NCI-H1048 (cell line): ENCODE measurements at places on chromosomes 2 and 18.

DNA sequence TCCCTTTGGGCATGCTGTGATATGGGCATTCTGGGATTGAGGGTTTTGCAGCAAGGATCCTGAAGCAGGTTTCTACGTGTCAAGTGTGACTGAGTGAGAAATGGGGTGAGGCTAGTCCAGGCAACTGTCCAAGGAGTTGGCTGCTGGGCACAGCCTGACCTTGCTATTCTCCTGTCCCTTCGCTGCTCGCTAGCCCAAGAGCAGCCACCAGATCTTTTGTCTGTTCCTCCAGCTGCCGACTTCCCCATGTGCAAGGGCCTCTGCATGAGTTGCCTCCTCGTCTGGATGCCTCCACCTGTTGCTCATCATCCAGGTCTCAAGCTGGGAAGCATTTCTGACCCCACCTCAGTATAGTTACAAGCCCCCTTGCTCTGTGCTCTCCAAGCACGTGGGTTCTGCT is 71.1 kb downstream of the DYSF start:
- no peak for DNase-seq

- DNase-seq, result no peak
Observed at GRCh38 chr2:12317814-12318426, 398.8 kb upstream of the TRIB2 start.

GRCh38 chr2:134508391-134508790 is 210.4 kb downstream of the TMEM163 start:
- DNase-seq, result no peak

DNA sequence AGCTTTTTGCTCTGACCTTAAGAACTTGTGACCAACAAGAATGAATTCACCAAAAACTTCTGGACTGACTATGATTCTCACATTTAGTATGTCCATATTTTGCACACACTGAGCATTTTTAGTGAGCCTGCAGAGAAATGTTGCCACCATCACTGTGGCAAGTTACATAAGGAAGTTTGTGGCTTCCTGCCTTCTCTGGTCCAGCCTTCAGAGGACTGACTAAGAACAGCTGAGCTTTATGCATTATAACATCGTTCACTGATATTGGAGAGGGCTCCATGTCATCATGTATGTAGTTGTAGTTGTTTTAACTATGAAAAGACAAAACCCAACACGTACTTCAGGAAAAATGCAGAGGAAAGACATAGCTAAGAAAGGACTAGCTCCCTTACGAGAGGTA is 218.0 kb upstream of the CRIM1 start:
- no peak for DNase-seq

GRCh38 chr2:186181625-186182024 is 304.4 kb upstream of the ZC3H15 start:
- DNase-seq, result no peak

DNA sequence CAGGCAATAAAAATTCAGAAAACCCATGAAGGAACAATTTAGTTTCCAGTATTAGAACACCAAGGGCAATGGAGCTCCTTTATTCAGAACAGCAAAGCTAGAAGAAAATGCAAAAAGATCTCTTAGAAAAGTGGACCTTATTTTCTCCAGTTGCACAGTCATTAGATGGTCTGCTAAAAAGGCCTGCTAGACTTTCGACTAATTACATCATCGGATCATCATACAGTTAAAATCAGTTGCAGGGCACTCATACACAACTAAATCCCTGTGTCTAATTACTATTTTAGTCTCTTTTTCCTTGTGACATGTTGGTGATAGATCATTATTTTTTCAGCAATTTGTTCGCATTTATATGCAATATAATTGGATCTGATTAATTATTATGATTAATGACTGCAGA is 425.3 kb downstream of the NR4A2 start:
- no peak for DNase-seq

- DNase-seq, result no peak
Observed at GRCh38 chr2:172168917-172169346, 66.2 kb upstream of the DLX2 start.

DNA sequence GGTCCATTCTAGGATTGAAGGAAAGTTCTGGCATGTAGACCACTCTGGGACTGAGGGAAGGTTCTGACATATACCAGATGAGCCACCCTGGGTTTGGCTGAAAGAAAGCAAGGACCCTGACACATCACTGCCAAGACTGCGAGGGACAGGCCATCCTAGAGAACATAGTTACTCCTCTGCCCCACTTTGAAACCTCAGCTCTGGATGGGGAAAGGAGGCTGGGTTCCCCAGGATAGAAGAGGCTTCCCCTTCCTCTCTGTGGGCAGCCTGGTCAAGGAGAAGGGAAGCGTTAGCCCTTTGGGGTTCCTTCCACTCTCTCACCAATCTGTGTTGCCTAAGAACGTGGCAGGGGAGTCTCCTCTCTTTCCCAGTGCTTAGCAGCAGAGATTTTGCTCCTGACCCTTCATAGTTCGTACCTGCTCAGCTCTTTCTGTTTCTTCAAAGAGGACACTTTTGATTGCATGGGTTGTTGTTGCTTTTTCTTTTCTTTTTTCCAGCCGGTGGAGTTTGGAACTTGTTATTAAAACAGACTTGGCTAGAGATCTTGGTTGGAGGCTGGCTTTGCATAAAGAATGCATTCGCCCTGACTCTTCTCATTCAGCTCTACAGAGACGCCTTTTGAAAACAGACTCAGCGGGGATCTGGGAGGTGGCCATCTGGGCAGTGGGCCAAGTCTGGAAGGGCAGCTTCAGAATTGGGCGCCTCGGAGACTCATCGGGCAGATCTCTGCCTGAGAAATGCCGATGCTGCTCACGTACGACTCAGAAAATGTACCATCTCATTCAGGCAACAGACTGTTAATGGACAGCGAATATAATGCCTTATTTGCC is 166.1 kb downstream of the CLIP4 start:
- DNase-seq, result peak; percentile 28

- DNase-seq, result peak; percentile 12
Observed at GRCh38 chr2:163735685-163736432, at the start of gene FIGN. TSS of gene FIGN (minus strand) at chr2:163736008. CDS start at chr2:163734927, 1,081 bp downstream.

DNA sequence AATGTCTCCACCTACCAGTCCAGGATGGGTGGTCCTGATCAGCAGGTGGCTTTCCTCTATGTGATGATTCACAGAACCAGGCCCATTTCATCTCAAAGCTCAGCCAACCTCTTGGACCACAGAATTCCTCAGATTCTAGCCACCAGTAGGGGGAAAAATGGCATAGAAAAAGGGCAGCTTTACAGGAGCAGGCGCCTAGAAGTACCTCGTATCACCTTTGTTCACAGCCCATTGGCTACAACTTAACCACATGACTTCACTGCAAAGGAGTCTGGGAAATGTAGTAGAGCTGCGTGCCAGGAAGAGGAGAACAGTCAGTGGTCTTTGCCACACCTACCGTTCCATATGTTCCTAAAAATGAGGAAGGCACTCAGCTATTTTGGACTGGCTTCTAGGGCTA is 62.8 kb upstream of the DTNA start:
- no peak for DNase-seq

DNA sequence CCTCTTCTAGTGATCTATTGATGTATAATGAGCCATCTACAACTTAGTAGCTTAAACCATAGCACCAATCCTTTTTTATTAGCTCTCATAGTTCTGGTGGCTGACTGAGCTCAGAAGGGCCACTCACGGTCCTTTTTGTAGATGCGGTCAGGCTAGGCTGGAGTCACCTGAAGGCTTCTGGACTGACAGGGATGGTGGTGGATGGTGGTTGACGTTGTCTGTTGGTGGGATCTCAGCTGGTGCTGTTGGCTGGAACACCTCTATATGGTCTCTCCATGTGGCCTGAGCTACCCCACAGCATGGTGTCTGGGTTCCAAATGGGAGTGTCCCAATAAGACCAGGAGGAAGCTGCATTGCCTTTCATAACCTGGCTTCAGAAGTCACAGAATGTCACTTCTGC is 68.0 kb downstream of the BCL2L11 start:
- no peak for DNase-seq

DNA sequence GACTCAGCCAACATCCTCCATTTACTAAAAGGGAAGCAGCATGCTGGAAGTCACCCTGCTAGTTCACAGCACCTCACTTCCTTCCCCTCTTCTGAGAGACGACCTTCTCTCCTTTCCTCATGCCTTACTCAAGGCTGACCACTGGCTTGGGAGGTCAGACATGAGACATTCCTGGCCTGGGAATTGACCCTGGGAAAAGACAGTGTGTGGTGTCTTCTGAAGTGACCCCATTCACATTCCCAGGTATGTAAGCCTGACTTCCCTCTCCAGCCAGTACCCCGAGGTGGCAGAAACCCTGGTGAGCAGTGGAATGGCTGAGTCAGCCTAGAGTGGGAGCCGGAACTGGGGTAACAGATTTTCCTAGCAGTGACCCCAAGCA is 92.4 kb downstream of the PLB1 start:
- DNase-seq, result no peak

DNA sequence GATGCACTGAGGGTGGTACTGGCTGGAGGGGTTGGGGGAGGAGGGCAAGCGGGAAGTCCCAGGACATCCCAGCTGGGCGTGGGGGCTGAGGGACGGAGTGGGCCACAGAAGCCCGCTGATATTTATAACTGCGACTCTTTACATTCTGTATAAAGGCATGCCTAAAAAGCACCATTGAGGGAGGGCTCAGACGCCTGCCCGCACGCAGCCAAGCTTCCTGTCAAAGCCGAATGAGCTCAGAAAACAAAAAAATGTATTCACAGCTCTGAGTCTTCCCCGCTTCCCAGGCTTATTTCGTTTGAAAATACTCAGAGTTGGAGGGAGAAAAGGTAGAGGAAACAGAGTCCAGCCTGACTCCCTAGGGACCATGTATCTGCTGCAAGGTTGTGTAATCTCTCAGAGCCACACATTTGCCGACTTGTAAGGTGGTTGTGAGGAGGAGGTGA is 170.1 kb upstream of the HAAO start:
- DNase-seq, result no peak

DNA sequence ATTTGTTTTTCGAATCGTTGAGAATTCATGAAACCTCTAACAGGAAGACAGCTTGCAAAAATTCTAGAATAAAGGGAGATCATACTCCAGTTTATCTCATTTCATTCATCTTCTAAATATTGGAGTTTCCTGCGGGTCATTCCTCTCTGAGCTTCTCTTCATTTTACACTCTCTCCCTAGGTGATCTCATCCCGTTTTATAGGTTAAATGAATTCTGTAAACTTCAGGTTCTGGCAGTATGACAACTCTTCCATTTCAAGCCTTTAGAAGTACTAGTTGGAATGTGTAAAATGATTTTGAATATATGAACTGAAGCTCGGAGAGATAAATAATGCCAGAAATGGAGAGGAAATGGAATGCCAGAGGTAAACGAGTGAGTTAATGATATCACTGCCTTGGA is 312.4 kb downstream of the METTL4 start:
- DNase-seq, result no peak

- DNase-seq, result no peak
Observed at GRCh38 chr18:70110678-70111077, 94.8 kb downstream of the RTTN start.

DNA sequence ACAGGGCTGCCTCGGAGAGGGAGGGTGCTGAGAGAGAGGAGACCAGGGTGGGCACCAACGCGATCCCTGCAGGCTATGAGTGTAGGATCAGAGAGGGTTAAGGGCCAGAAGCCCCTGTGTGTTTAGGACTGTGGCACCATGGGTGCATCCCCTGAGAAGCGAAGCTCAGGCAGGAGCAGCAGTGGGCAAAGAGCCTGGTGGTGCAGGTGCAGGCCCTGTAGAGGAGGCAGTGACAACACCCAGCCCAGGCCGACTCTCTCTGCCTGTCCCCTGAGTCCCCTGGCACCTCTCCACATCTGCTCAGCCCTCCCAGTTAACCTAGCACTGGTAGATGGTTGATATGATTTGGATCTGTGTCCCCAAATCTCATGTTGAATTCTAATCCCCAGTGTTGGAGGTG is 139.8 kb downstream of the RNF152 start:
- no peak for DNase-seq
